NCI-H1048 (cell line): ENCODE measurements at places on chromosomes 4 and X.

GRCh38 chrX:68978255-68978654, 149.4 kb downstream of the EFNB1 start:
- DNase-seq: no peak

DNA sequence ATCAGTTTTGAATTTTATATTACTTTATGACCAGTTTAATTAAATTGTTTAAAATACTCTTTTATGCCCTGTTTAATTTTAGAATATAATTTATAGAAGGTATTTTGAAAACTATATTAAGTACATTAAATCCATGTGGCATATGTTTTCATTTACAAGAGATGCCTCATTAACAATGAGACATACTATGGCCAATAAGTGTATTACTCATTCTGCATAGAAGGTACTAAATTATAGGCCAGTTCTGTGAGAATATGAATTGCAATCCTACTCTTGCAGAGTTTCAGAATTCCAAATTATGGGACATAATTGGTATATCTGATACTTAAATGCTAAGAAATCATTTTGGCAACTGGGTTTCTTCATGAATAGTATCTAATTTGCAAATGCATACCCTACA, 951.1 kb downstream of the FAT4 start:
- DNase-seq: no peak

GRCh38 chr4:94131212-94131611, 76.5 kb upstream of the SMARCAD1 start:
- DNase-seq: no peak

GRCh38 chr4:5785806-5786680, 75.0 kb downstream of the EVC start:
- DNase-seq: no peak

GRCh38 chr4:107592519-107592918, 127.5 kb downstream of the PAPSS1 start:
- no peak for DNase-seq

GRCh38 chrX:69987691-69988090, 62.0 kb downstream of the AWAT2 start:
- DNase-seq: no peak

DNA sequence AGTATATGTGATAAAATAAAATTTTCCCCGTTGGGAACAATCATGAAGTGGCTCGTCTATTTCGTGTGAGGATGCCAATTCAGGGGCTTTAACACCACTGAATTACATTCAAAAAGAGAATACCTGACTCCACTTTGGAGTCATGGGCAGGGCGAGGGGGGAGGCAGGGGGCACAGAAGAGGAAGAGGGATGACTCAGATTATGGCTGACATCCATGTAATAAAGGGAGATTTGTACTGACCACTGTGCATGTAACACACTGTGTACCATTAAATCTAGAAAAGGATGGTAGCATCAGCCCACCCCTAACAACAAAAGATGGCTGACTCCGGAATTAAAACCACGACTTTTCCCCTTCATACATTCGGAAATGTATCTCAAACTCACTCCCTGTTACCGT, 1.3 kb downstream of the SLC9A7 start:
- DNase-seq: no peak

DNA sequence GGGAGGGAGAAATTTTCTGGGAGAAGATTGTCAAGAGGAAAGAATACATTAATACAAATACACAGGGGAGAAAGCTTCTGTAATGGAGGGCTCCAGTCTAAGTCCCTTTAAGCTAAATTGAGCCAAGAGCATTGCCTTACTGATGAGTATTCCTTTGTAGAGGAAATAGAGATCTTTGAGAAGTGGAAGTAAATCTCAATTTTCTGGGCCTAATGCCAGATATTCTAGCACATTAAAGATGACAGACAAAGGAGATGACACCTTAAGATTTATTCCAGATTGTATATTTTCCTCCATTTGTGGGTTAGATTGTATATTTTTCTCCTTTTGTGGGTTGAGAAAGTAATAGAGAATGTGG, 28.5 kb upstream of the SMAD1 start:
- no peak for DNase-seq

GRCh38 chrX:101986586-101986985, 54.8 kb upstream of the ZMAT1 start:
- DNase-seq: no peak

DNA sequence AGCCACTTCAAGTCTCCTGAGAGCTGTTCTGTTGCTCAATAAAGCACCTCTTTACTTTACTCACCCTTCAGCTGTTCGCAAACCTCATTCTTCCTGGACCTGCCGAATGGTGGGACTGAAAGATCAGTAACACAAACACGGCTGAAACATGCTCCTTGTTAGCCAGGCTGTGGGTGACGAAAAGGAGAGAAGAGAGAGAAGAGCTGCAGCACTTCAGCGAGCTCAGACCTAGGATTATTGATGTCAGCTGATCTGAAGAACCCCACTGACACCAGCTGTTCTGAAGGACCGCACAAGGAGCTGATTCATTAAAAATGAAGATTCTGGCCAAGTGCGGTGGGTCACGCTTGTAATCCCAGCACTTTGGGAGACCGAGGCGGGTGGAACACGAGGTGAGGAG, 2020.0 kb upstream of the ADGRL3 start:
- DNase-seq: no peak

- DNase-seq: no peak
Observed at GRCh38 chr4:6900181-6900812, 9.3 kb upstream of the TBC1D14 start.

DNA sequence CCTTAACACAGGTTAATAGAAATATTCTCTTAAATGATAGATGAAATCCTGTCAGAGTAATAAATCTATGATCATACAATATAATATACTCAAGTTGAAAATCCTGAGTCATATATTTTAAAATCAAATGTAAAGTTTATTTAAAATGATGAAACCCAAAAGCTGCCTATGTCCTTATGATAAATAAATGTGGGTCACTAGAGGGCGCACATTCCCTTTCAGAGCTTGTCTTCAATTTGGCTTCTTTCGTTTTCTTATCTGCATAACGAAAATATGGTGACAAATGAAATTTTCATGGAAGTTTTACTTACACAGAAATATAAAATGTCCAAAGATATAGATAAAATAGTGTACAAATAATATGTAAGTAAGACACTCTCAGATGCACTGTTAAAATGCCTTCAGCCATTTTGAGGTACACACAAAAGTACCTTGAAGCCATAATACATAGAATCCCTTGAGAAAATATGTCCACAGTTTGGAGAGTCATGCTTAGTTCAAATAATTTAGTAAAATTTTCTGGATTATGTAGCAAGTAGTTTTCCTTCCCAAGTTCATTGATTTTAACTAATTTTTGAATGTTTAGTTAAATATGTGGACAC, 680.4 kb downstream of the DMD start:
- DNase-seq: peak; percentile 1

DNA sequence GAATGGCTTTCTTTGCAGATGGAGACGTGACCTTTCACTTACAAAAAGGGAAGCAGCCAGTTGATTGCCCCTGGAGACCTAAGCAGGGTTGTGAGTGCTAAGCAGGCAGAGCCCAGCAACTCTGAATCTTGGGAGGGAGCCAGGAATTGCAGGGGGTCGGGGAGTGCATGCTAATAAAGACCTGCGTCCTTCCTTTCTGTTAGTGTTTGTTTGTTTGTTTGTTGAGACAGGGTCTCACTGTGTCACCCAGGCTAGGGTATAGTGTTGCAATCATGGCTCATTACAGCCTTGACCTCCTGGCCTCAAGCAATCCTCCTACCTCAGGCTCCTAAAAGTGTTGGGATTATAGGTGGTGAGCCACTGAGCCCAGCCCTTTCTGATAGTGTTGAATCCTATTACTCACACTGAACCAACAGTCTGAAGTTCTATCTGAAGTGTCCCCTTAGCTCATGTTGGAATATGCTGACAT, 137.4 kb downstream of the CEP135 start:
- DNase-seq: no peak

DNA sequence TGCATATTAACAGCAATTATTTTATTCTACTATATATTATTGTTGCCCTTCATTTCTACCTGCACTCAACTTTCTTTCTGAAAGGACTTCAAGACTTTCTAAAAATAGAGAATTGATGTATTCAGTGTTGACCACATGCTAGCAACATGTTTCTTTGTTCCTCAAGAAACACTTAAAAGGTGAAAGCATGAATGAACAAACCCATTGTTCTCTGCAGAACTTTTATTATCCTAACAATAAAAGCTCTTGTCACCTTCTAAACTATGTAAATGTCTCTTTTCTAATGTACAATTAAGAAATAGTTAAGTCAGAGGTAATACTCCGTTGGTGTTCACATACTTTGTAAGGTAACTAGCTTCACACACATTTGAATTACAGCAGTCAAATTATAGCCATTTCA, 638.7 kb downstream of the FSTL5 start:
- DNase-seq: no peak

DNA sequence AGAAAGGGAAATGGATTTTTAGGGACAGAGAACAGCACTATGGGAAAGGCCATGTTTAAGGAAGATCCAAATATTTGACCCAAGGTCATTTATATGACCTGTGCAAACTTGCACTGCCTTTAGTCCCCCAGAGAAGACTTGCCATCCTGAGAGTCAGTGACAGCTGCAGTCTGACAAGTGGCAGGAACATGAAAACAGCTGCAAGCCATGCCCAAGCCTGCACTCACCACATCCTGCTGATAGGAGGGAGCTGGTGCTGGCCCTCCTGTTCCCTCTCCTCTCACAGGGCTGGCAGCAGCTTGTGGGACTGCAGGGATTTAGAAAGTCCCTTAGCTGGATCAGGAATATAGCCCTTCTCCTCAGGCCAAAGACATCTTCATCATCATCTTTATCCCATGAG, 187.7 kb downstream of the RAP1GDS1 start:
- no peak for DNase-seq

DNA sequence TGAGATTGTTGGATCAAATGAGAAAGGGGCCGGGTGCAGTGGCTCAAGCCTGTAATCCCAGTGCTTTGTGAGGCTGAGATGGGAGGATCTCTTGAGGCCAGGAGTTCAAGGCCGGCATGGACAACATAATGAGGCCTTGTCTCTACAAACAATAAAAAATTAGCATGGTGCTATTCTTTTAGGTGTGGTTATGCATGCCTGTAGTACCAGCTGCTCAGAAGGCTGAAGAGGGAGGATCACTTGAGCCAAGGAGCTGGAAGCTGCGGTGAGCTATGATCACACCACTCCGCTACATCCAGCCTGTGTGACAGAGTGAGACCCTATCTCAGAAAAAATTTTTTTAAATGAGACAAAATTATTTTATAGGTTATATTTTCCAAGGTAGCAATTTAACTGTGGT, 49.7 kb upstream of the TMEM150C start:
- DNase-seq: no peak

- no peak for DNase-seq
Observed at GRCh38 chr4:144310535-144310934, 170.0 kb upstream of the GYPA start.

GRCh38 chr4:94375364-94375763, 32.7 kb upstream of the HPGDS start:
- DNase-seq: no peak

- DNase-seq: no peak
Observed at GRCh38 chr4:55127521-55127920, 2.1 kb upstream of the KDR start.

DNA sequence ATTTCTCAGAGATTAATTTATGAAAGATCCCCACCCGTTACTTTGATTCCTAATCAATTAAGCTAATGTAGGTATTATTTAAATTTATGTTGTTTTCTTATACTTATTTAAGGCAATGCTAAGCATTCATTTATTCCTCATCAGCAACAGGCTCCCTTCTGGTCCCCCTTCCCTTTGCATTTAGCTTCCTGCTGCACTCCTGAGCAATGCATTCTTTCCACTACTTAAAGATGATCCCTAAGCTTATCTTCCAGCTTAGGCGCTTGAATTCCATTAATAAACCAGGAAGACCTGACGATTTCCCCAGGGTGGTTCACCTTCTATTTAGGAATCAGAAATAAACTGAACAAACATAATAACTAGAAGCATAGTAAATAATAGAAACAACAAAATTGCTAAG, 1003.1 kb downstream of the FSTL5 start:
- DNase-seq: no peak

DNA sequence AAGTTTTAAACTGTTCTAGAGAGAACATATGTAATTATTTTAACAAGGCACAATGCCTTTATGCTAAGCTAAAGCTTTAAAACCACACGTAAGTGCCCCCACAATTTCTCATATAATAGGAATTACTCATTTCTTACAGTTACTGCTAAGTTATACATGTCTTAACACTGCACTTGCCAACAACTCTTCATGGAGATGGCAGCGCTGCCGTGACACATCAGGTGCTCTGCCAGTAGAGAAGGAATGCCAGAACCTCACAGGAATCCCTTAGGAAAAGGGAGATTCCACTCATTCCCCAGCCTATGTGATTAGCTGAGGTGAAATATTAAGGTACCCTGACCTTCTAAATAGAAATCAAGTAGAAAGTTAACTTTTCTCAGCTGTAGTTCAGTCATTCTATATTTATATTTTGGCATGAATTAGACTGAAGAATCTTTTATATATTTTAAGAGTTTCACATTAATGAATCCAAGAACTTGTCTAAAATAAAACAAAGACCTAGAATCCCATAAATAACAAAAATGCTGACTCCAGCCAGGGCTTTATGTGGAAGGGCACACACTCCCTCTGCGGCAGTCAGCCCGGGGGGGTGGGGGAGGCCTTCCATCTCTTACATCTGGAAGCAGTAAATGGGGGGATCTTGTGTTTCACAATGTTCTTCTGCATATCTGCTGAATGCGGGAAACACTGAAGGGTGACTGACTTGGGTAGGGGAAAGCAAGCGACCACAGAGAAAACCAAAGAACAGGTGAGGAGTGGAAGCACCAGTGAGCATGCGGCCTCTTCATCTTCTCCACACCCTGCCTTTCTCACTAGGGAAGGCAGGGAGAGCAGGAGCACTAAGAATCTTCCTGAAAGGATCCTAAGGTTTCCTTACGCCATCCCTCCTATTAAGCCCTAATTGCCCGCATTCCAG, 23.7 kb downstream of the ACSL1 start:
- DNase-seq: no peak

DNA sequence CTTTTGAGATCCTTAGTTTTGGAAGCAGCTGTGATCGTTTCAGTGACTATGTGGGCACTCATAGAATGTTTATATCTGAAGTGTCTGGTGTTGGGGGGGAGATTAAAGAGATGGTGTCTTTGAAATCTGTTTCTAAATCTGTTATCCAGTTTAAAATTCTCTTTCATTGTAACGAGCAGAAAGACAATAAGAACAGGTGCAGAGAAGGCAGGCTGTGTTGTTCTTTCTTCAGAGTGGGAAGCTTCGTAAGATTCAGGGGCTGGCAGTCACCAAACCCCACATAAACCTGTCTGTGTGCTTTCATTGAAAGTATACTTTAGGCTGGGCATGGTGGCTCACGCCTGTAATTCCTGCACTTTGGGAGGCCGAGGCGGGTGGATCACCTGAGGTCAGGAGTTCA, 16.3 kb upstream of the DHRSX start:
- DNase-seq: no peak
